Fibroblast of skin of right biceps (primary cell): ENCODE measurements at places on chromosomes 7 and 10.

- DNase-seq, result no peak
These were observed 303.8 kb downstream of the KCNMA1 start for GRCh38 chr10:77333610-77334340.

GRCh38 chr7:127252778-127253280 is at the start of gene GRM8:
GRM8 (minus strand) TSS chr7:127252941.
- peak; percentile 45 for DNase-seq

DNA sequence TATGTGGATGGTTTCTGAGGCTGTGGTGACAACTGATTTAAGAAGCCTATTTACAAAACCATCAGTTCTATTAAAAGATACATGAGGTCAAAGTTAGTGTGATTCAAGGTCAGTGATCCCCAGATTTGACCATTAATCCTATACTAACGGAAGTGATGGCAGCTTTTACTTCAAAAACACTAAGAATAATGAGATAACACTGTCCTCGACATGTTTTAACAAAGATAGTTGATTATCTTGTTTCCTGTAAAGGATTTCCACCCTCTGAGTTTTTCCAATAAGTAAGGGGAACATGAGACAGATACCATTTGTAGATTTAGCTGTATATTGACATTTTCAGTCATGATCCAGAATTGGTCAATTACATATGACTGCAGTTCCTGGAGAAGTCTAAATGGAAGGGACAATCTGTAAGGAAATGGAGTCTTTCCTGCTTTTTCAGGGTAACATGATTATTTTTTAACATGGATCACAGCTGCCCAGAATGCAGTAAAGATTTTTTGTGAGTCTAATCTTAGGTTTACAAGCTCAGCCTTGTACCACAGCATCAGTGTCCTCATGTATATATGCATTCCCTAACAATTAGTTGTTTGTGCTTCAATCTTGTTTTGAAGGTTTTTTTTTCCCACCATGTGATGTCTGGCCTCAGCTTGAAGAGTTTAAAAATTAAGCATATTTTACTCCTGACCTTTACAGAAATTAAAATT is 188.0 kb downstream of the PPP1R9A start:
- DNase-seq, result no peak

- peak; percentile 81 for DNase-seq
These were observed 125.1 kb downstream of the CDK14 start for GRCh38 chr7:90720984-90721760.

GRCh38 chr10:1434202-1434601 is 303.1 kb downstream of the ADARB2 start:
- no peak for DNase-seq

DNA sequence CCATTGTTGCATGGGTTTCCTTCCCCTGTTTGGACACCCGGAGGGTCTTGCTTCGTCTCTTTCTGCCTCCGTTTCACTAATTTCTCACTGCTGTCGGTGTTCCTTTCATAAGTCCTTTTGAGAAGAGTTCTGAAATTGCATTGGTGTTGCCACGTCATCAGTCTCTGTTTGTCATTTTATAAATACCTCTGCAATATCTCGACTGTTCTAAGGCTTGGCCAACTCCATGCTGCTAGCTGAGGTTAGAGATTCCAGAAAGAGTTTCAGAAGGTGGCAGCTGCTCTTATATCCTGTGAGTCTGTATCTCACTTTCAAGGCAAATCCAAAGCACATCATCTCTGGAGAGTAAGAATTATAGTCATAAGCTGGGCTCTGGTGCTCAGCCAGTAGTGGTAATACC is 148.0 kb upstream of the INSYN2A start:
- DNase-seq, result no peak

DNA sequence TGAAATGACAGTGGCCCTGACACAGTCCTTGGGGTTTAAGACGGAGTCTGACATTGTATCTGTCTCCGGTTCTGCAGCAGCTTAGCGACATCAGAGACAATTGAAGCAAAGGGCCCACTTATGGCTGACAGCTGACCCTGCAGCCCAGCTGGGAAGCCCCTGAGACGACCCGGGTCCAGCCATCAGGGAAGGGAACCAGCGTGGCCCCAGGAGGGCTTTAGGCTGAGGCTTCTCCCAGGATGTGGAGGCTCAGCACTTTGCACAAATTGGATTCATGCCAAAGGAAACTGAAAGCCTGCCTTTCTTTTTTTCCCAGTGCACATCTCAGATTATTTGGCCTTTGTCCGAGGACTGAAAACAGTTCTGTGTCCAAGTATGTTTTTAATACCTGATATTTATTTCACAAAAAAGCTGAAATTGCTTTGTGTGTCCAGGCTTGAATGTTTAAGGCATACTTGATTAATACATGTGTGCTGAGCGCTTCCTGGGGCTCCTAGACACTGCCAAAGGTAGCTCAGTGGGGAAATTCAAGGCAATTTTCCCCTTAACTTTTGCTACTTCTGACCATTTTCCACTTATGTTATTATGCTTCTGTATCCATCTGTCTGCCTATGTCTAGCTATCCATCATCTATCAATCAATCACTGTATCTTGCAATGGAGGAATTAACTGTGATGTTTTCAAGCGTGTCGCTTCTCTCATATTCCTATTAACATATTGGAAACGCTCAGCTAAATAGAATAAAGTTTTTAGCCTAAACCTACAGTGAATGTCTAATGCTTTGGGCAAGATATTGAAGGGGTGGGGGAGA is 34.8 kb downstream of the KLF6 start:
- peak; percentile 59 for DNase-seq

DNA sequence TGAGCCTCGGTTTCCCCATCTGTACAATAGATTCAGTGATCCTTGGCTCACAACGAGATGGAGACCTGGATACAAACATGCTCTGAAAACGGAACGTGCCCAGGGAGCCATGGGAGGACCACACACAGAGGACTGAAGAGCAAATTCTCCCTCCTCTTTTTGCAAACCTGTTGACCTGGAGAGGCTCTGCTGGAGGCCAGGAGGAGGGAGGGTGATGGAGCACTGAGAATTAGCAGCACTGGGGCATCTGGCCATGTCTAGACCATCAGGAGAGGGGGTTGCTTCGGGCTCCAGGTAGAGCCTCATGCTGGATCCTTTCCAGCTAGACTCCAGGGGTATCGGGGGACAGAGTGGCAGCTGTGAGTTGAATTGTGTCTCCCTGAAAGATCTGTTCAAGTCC is 97.4 kb upstream of the GPR26 start:
- DNase-seq, result no peak
